ENCODE measurements at places on chromosomes 3 and 15.

DNA sequence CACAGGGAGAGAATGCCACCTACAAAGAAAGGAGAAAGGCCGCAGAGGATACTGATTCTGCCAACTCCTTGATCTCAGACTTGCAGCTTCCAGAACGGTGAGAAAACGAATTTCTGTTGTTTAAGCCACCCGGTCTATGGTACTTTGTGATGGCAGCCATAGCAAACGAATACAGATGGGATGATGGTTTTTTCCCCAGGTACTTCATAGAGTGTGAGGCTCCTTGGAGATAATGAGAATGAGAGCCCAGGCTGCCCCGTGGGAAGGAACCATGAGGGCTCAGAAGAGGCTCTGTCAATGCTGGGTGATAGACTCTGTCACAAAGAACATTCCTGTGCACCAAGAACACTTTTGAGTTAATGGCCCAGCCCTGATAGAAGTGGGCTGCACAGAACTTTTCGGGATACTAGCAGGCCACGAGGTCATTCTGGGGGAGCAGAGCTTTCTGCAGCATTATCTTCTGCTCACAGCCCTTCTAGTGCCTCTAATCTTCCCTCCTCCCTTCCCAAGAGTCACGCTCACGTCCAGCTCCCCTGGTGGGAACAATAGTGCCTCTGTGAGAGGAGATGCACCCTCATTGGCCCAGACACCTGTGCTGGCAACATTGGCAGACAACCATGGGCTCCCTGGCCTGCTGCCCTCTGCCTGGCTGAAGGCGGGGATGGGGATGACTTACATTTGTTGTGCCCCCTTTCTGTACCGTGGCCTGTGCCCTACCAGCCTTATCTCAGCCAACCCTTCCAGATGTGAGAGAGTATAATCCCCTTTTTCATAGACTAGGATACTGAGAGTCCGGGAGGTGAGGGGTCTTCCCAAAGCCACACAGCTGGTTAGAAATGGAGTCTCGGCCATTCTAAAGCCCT lies 5.2 kb upstream of the RLBP1 start:
- no peak for DNase-seq

DNA sequence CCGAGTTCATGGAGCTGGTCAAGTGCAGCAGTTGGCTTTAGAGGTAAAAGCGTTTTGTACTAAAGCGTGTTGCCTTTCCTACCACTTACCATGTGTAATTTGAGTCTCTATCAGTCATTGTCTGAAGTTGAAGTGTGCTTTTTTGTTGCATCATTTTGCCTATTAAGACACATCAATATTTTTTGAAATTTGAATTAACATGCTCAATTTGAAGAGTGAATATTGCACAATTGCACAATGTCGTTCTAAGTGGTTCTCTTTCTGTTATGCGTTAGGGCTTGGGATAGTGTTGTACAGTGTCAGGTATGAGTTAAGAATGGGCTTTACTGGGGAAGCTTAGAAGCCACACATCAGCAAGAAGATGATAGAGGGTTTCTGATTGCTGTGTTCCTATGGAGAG lies 84.0 kb upstream of the ACKR4 start:
- no peak for DNase-seq

DNA sequence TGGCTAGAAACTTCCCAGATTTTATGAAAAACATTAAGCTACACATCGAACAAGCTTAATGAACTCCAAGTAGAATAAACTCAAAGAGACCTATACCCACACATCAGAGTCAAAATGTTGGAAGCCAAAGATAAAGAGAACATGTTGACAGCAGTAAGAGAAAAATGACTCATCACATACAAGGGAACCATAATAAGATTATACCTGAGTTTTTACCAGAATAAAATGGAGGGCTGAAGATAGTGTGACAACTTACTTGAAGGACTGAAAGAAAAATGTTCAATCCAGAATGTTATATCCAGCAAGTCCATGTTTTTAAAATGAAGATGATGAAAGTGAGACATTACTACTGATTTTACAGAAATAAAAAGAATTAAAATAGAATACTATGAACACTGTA lies 22.8 kb downstream of the MYL3 start:
- no peak for DNase-seq

DNA sequence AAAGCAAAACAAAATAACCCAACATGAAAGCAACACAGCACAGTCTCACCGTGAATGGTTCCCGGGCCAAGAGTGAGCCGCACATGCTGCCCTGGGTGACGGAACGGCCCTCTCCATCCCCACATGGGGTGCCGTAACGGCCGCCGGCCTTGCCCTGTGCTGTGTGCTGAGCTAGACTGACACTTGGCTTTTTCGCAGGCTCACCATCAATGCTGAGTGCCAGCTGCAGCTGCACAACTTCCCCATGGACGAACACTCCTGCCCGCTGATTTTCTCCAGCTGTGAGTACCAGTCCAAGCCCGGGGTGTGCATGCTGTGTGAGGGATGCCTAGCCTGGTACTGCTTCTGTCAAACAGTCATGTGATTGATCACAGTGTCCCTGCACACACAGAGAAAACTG lies 357.6 kb downstream of the GABRG3 start:
- DNase-seq = no peak

- no peak for DNase-seq
Observed at GRCh38 chr3:66693461-66694031, 192.7 kb upstream of the LRIG1 start.

Data from NCI-H1417 (cell line).